ENCODE measurements at places on chromosomes 1 and 21.

DNA sequence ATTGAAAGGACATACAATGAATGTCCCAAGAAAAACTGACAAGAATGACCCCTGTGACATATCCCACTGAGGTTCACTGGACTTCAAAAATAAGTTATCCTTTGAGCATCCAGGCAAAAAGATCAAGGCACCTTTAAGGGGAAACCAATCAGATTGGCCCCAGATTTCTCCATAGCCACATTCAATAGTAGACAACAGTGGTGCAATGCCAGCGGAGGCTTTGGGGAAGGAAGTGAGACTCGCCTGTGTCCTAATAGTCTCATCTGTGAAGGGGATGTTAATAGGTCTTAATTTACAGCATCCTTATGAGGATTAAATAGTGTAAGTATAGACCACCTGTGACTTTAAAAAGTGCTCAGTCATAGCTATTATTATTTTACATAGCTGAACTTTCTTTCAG lies 21.5 kb downstream of the RPL5 start:
- DNase-seq = peak; percentile 28

DNA sequence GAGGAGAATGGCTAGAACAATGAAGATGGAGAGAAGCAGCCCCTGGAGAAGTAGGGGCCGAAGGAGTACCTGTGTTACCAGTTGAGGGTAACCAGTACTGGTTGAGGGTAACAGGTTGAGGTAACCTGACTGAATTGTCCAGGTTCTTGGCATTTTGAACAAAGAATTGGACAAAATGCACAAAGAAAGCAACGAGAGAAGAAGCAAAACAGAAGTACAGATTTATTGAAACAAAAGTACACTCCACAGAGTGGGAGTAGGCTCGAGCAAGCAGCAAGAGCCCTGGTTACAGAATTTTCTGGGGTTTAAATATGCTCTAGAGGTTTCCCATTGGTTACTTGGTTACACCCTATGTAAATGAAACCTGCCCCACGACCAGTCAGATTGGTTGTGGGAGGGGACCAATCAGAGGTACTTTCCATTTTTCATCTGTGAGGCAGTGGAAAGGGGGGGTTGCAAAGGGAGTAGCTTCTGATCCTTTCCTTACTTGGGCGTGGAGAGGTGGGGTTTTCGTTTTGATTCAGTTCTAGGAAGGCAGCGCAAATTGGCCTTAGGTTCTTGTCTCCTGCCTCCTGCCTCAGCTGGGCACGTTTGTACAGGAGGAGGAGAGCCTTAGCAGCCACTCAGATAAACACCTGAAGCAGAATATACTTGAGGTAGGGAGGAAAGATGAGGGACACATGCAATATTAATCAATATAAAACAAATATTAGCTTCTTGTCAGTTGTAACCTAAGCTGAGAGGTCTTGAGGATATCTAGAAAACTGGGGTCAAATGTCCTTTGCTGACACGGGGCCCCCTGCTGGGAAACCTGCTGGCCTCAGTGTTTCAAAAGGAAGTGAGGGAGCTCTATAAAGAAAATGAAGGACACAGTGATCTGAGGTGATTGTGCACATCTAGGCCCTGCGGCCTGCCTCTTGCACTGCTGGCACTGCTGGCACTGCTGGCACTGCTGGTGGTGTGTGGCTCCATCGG lies 14.3 kb upstream of the LSM10 start:
- DNase-seq = peak; percentile 42

DNA sequence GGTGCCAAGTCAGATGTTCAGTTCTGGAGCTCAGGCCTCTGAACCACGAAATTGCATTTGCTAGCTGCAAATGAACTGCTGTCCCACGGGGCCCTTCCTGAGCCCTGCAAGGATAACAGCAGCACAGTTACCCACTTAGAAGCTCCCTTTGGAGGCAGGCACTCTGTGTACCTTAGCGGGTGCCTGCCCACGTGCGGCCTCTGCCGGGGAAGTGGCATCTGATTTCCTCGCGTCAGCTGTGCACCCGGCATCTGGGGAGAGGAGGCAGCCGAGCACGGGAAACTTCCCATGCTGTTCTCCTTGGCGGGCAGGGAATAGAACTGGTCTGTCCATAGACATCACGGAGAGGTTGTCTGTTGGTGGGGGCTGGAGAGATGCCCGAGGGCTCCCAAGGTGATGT lies 148.0 kb upstream of the C1orf174 start:
- no peak for DNase-seq

GRCh38 chr21:41043014-41043413 lies 124.9 kb upstream of the BACE2 start:
- no peak for DNase-seq

DNA sequence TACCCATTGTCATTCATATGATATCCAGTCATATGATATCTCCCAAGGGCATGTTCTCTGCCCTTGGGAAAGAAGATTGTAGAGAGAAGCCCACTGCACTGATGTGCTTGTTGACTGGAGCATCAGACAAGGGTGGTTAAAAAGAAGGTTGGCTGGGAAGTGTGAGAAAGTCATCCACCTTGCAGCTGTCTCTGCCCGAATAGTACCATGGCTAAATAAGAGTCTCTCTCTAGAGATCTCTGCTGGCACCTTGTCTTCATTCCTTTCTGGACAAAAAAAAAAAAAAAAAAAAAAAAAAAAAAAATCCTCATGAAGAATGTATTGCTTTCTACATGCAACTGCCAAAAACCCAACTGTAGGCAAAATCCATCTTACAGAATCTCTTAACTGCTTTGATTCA lies 349.7 kb upstream of the ESRRG start:
- no peak for DNase-seq

GRCh38 chr1:67691712-67692111 lies 6.7 kb downstream of the GADD45A start:
- no peak for DNase-seq

GRCh38 chr1:202836623-202837403 lies 26.1 kb downstream of the PCAT6 start:
- no peak for DNase-seq

GRCh38 chr1:244405856-244406255 lies 45.9 kb downstream of the ADSS2 start:
- no peak for DNase-seq

GRCh38 chr1:34982820-34983376 lies 2.2 kb downstream of the TMEM35B start:
- no peak for DNase-seq

DNA sequence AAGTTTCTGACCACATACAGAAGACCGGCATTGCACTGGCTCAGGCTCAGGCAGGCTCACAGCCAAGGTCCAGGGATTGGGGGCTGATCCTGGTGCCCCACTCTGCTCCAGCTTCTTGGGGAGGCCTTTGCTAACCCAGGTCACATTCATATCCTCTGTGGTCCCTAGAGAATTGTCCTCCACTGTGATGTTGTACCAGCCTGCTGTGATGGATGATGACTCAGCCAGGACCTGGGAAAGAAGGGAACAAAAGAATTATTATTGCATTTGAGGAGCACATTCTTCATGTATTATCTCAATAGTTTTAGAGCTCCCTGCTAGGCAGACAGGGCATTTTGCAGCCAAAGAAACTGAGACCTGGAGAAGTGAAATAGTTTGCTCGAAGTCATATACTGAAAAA lies 114.3 kb upstream of the ETV3 start:
- DNase-seq = no peak

DNA sequence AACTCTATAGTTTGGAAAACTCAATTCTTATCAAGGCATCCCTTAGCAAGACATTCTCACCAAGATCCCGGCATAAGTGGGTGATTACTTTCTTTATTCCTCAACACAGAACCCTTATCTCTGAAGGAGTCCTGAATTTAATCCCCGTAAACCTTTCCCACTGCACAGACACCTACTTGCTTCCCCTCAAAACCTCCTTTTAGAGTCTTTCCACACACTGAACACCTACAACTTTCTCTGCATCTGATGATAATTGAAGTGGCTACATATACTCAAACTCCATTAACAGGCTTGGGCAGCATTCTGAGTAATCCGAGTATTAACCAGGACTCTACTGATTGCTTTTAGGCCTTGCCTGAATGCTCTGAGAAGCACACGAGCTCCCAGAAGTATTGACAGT lies 23.5 kb downstream of the PALMD start:
- no peak for DNase-seq

DNA sequence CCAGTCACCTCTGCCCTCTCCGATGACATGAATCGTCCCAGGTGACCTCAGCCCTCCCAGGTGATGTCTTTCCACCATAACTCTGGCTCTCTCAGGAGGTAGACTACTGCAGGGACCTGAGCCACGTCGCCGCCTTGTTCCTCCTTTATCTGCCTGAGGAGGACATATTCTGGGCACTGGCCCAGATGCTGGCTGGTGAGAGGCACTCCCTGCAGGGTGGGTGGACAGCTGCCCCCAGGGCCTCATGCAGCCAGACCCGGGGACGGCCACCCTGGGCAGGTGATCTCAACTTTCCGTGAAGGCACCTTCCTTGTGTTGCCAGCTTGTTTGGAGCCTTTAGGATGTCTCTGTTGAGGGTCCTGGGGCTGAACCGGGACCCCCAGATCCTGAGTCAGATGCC lies 13.9 kb upstream of the ZBTB17 start:
- no peak for DNase-seq

- DNase-seq = peak; percentile 64
Measured at GRCh38 chr1:9784508-9785133, 39.1 kb downstream of the CLSTN1 start.
